ENCODE measurements at places on chromosomes 1 and 21. TPM values are rescaled to one million over a fixed set of nuclear protein-coding genes. Genes with fewer than 3 reads are reported as not detected.
A peak's percentile ranks its signal among the peaks of the same experiment; 100 is the strongest.

DNA sequence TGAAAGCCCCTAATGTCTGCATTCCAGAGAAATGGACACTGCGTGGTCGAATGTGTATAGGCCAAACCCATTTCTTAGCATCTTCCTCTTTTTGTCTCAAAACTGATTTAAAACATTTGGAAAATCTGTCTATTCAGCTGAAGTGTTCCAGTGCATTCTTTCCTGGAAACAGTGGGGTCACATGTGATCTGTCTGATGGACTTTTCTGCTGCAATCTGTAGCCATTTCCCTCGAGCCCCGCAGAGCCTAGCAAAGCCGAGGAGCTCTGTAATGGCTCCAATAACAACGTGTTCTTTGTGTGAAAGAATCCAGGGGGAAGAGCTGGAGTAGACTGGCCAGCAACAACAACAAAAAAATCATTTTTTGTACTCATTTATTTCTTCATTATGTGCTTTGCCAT, 329.3 kb downstream of the BARHL2 start:
- H3K36me3 ChIP-seq, result no peaks in the 10 kb centered on the region
- no peaks in the 10 kb centered on the region for H3K27me3 ChIP-seq
- no peak for DNase-seq
- H3K4me3 ChIP-seq, result no peak overlapping the region
- H3K27ac ChIP-seq, result no peak overlapping the region

DNA sequence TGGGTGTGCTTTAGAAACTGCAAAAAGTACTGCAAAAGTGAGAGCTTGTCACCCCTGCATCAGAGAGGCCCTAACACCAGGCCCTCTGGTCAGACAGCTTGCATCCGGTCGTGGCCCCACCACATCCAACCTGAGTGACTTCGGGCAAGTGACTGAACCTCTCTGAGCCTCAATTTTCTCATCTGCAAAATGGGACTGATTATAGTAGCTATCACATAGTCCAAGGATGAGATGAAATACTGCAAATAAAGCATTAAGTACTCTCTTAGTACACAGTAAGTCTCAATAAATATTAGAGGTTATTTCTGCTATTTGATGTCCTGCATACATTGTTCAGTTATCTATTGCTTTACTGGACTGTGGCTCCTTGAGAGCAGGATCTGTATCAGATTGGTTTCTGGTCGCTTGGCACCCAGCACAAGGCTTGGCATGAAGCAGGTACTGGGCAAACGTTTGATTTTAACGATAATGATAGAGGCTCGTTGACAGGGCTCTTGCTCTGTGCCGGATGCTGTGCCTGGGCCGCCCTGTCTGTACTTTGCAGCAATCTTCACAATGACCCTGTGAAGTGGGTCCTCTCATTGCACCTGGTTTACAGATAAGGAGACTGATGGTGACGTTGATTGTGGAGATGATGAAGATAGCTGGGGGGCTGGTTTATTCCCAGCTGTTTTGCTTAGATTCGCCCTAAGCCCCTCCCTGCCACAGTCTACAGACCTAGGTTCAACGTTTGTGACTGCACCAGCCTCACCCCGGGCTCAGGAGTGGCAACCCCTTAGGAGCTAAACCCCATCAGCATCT, 43.6 kb downstream of the RAP1GAP start:
- no peak overlapping the region for H3K27ac ChIP-seq
- no peak overlapping the region for H3K4me3 ChIP-seq
- no peak for DNase-seq
- no peaks in the 10 kb centered on the region for H3K36me3 ChIP-seq
- H3K27me3 ChIP-seq, result peaks cover 40% of the 10 kb centered on the region

The TESK2 gene
- 8.2 TPM for total RNA-seq

- H3K4me1 ChIP-seq, result peaks cover 75% of the 10 kb centered on the region
- H3K27ac ChIP-seq, result peak overlapping the region; percentile 26
- H3K36me3 ChIP-seq, result peaks cover 57% of the 10 kb centered on the region
- H3K4me3 ChIP-seq, result no peak overlapping the region
- H3K27me3 ChIP-seq, result no peaks in the 10 kb centered on the region
Observed at GRCh38 chr1:56511364-56511763, 68.0 kb downstream of the PLPP3 start.

GRCh38 chr1:36912365-36912865, 121.9 kb downstream of the GRIK3 start:
- no peaks in the 10 kb centered on the region for H3K4me1 ChIP-seq
- no peaks in the 10 kb centered on the region for H3K36me3 ChIP-seq
- no peak overlapping the region for H3K4me3 ChIP-seq
- no peak for DNase-seq

The KCNK1 gene
- 9.7 TPM for total RNA-seq

DNA sequence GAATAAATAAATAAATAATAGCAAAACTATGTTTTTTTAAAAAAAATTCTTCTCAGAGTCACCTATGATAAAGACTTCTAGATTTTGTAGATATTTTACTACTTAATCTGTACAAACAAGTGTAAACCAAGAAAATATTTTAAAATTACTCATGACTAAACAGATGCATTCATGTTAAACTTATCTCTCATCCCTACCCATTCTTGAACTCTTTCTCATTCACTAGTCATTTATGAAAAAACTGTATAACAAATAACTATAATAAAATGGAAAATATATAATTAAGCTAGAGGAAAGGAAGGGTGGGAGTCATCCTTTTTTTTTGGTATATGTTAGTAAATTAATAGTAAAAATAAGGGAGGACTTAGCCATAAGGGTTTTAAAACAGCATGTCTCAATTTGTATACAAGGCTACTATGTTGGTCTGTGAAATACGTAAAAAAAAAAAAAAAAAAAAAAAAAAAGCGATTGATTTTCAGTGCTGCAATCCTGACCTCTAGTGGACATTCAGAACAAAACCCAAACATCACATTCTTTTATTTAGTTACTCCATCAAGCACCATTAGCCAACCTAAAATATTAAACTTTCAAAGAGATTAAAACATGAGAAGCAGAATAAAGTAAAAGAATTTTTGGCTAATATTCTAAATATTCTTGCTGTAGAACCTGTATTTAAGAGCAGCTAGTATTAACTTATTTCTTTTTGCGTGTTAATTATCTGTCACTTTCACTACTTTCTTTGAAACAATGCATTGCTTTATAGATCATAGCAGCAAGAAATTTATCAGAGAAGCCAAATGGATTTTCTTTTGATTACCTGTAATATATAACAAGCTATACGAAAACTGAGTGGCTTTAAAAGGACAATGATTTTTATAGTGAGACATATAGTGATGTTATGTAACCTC, 255.8 kb upstream of the CACYBP start:
- H3K27me3 ChIP-seq, result no peaks in the 10 kb centered on the region
- no peak for DNase-seq
- no peak overlapping the region for H3K4me3 ChIP-seq
- no peaks in the 10 kb centered on the region for H3K36me3 ChIP-seq

- H3K4me3 ChIP-seq, result no peak overlapping the region
- H3K36me3 ChIP-seq, result no peaks in the 10 kb centered on the region
- no peak for DNase-seq
- H3K4me1 ChIP-seq, result peaks cover 1% of the 10 kb centered on the region
Observed at GRCh38 chr1:19635646-19636045, 8.5 kb upstream of the NBL1 start.

GRCh38 chr1:161229896-161230295, 4.0 kb downstream of the TOMM40L start:
- no peak for DNase-seq
- no peaks in the 10 kb centered on the region for H3K27me3 ChIP-seq
- H3K36me3 ChIP-seq, result peaks cover 20% of the 10 kb centered on the region
- no peak overlapping the region for H3K4me3 ChIP-seq
- no peak overlapping the region for H3K27ac ChIP-seq

The BATF3 gene
- 12.8 TPM for total RNA-seq

DNA sequence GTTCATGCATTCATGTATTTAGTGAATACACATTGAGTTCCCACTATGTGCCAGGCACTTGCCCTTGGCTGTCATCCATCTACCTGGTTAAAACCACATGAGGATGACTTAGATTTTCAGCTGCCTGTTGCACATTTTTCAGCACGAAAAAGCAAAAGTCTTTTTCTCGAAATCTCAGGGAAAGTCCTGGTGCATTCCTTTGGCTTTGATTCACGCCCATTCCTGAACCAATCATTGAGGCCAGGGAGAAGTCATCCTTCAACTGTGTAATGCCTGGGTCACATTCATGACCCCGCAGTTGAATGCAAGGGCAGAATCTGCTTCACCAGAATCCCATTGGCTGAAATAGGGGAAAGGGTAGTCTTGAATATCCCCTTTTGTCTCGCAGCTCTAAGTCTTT, 84.4 kb downstream of the RNF220 start:
- peaks cover 4% of the 10 kb centered on the region for H3K4me1 ChIP-seq
- H3K27me3 ChIP-seq, result no peaks in the 10 kb centered on the region

DNA sequence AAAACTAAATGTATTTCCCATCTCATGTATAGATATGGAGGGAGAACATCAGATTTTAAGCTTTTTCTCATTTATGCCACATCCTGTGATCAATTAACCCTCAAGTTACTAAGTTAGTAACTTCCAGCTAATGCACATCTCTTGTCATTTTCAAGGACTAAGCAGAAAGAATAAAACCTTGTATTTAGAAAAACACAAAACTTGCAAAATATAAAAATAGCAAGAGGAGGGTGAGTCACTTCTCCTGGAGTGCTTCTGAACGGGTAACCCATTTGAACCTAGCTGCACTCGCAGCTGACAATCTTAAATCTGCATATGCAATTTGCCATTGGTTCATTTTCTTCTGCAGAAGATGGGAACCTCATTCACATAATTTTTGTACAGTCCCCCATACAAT, 500.5 kb downstream of the SETD4 start:
- no peaks in the 10 kb centered on the region for H3K36me3 ChIP-seq
- no peak overlapping the region for H3K4me3 ChIP-seq
- no peaks in the 10 kb centered on the region for H3K27me3 ChIP-seq
- no peak overlapping the region for H3K27ac ChIP-seq
- no peak for DNase-seq

The REN gene
- 0.59 TPM for total RNA-seq

The S100A7 gene
- total RNA-seq, result not detected

- no peak overlapping the region for H3K4me3 ChIP-seq
- H3K27me3 ChIP-seq, result no peaks in the 10 kb centered on the region
- H3K36me3 ChIP-seq, result no peaks in the 10 kb centered on the region
- H3K4me1 ChIP-seq, result no peaks in the 10 kb centered on the region
- no peak overlapping the region for H3K27ac ChIP-seq
- no peak for DNase-seq
Observed at GRCh38 chr1:173505391-173505790, 28.3 kb downstream of the PRDX6 start.
